Left renal cortex interstitium (tissue), 4 donors: ENCODE measurements at places on chromosomes 3 and 15. TPM values are rescaled to one million over a fixed set of nuclear protein-coding genes. Genes with fewer than 3 reads are reported as not detected.

DNA sequence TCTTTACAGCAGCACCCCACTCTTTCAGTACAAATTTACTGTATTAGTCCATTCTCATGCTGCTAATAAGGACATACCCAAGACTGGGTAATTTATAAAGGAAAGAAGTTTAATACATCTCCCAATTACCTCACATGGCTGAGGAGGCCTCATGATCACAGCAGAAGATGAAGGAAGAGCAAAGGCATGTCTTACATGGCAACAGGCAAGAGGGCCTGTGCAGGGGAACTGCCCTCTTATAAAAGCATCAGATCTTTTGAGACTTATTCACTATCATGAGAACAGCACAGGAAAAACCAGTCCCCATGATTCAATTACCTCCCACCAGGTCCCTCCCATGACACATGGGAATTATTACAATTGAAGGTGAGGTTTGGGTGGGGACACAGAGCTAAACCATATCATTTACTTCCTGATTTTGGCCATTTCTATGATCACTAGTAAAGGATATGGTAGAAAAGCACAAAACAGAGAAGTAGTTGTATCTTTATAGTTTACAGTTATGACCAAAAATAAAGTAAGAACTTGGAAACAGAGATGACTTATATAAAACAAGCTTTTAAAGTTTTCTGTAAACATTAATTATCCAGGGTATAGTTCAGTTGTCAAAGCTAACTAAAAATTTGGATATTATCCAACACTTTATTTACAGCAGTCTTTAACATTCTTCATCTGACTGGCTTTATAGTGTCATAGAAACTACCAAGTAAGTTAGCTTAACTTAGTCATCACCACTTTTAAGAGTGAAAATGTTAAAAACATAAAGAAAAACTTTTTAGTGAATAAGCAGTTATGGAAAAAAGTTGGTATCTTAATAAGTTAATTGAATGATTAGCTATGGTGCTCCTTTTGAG lies 40.2 kb downstream of the P2RY1 start:
- DNase-seq = no peak

DNA sequence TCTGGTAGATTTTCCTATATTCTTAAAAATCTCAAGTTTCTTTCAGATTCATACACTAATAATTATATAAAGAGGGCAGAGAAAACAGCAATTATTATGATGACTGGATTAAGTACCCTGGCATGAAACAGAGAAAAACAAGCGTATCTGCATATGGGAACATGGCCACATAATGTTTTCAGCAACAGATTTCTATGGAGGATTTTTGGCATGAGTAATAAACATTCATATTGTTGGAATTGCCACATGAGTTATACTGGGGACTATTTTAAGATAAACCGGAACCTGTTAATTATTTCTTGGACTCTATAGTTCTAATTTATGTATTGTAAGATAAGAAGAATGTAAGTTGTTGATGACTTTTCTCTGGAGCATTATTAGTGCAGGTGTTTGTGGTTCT lies 112.7 kb downstream of the OXSM start:
- no peak for DNase-seq

DNA sequence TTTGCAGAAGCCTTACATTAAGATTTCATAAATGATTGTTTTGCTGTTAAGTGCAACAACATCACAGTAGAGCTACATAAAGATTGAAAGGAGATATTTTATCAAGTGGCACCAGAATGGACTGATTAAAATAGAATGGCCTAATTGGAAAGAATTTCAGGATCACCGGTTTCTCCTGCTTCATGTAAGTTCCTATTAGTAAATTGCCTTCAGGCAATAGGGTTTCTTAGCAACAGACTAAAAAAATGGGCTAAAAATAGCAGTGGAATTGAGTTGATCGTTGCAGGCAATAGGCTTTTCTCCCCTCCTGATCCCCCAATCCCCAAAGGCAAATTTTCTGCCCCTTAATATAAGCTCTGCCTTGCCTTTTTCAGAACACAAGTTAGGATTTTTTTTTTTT lies 917 bp downstream of the LNP1 start:
- no peak for DNase-seq

GRCh38 chr15:64856429-64857145 lies 14.9 kb downstream of the PLEKHO2 start:
- DNase-seq = no peak

GRCh38 chr15:51342227-51342999 lies 958 bp downstream of the GLDN start:
- DNase-seq = no peak

The SERPINI2 gene
- polyA plus RNA-seq = 0.46 TPM
